NCI-H1048 (cell line): ENCODE measurements at places on chromosomes 3 and 15.

- no peak for DNase-seq
Observed at GRCh38 chr3:24151594-24151993, 206.5 kb downstream of the NR1D2 start.

DNA sequence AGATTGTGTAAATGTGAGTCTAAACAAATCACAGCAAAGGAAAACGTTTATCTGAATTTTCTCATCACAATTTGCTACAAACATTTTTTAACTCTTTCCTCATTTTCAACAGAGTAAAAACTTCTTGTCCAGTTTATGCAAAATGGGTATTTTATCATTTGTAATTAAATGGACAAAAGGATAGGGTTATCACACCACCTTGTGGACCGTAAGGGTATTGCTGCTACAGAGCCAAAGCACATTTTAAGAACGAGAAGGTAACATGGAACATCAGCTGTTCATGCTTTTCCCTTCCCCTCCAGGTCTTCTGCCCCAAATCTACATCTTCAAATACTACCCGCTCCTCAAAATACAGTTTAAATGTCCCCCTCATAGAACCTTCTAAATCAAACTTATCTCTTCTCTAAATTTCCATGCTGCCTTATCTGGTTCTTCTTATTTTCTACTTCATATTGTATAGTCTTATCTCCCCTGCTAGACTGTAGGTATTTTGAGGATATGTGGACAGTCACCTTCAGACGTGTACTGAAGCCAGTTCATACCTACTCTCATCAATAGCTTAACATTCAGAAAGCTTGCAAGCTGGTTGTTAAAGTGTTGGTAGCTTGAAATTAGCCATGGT lies 12.8 kb upstream of the SETMAR start:
- DNase-seq, result no peak

- DNase-seq, result no peak
Observed at GRCh38 chr3:99972380-99973104, 141.8 kb downstream of the FILIP1L start.

DNA sequence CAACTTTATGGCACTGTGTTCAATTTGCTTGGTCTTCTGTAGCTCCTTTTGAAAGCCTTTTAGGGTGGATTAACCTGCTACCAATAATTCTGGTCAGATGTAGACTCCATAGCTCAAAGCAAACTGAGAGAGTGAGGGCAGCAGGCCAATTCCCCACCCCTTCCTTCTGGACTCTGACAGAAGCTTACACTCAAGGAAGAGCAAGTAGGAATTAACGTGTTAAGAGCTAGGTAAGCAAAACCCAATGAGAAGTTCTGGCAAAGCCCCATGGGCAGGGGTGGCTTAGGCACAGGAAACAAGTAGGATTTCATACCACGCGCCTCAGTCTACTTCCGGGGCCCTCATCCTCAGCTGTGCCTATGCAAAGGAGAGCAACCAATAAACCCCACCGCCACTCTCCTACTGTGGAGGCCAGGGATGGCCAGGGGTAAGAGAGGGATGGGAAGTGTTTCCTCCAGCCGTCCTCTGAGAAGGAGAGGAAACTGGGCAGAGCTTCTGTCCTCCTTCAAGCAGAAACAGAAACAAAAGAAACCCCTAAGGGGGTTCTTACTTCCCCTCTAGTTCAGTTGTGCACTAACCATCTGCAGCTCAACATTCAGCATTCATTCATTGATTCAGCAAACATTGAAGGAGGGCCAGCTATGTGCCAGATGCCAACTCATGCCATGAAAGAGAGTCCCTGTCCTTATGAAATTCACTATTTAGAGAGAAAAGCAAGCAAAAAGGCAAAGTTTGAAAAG lies 12.6 kb downstream of the CCR5 start:
- DNase-seq, result no peak

DNA sequence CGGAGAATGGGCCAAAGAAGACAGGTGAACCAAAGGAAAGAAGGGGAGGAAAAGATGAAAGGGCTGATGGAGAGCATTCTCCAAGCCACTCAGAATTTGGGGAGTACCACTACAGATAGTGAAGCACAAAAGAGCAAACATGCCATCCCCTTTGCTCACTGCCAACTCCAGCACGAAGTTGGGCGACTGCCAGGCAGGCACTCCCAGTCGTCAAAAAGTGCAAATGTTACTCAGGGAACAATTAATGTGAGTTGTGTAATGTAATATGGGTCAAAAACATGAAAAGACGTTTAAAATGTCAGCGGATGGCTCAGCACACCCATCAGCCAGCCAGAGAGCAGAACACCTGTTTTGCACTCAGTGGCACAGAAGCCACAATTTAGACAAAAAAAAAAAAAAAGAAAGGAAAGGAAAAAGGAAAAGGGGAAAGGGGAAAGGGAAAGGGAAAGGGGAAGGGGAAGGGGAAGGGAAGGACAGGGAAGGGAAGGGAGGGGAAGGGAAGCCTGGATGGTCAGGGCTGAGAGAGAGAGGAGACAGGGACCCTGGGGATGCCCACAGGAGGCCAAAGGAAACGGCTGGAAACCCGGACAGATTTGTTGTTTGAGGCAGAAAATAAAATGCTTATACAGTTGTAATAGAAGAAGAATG lies 82.7 kb downstream of the COL8A1 start:
- DNase-seq, result no peak

GRCh38 chr3:38597502-38598060 lies 51.9 kb downstream of the SCN5A start:
- DNase-seq, result no peak

DNA sequence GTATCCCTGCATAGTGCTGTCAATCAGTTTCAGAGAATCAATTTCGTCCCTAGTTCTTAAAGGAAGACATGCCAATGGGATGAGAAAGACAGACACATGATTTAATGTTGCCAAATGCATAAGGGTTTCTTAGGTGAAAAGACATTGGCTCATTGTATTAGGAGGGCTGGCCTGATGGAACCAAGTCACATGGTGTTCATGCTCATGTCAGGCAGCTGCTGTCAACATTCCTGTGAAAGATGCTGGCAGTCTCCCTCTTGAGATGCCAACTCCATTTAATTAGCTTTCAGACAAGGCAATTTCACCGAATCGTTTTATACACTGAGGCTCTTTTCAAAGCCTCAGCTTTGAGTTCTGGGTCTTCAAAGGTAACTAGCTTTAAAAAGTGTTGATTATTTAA lies 16.1 kb upstream of the IL1RAP start:
- DNase-seq, result no peak

GRCh38 chr15:55279746-55280351 lies 9.8 kb downstream of the RAB27A start:
- no peak for DNase-seq

DNA sequence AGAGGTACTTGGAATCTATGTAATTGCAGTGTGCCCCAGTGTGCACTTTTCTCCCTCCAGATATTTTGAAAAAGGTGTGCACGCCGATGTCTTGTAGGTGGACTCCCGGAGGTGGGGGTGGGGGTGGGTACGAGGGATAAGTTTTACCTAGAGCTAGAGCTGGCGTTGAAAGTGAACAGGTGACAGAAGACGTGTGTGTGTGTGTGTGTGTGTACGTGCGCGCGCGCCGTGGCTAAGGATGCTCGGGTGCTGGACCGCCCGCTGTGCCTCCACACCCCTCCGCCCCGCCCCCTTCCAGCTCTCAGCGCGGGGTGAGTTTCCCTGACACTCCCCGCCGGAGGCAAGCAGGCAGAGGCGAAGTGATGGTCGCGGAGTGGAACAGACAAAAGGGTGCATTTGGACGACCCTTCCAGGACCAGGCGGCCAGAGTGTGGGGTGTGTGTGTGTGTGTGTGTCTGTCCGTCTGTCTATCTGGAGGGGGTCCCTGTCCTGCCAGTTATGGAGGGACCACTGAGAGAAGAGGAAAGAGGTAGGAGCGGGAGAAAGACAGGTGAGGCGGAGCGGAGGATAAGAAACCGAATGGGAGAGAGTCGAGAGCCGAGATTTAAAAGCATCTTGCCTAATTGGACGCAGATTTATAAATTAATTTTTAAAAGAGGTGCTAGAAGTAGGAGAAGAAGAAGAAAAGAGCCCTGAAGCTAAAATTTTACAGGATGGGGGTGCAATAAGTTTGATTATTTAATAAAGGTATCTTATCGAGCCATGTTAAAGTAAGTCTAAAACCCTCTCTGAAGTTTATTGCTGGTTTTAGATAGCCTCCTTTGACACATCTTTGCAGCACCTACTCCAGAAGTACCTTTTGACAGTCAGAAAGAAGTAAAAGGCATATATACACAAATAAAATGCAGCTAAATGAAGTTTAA lies 335.8 kb upstream of the THRB start:
- DNase-seq, result no peak
